NCI-H2171 treated with DMSO at 0.1 percent for 48 hours (cell line): ENCODE measurements at places on chromosomes 16 and 17.

DNA sequence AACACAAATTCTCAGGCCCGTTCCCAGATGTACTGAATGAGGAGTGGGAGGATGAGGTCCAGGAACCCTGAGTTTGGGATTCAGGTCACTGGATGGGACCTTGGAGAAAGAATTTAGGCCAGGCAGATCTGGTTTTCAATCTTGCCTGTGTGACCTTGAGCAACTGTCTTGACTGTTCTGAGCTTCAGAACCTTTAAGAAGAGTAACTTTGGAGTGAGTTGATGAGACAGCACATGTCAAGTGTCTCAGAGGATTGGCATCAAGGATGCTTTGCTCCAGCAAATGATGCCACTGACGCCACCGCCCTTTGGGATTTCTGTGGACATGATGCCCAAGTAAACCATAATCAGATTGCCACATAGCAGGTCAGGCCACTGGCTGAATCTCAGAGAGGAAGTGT is 56.2 kb upstream of the DNAJA2 start:
- DNase-seq, result no peak

GRCh38 chr16:27811881-27812280 is 251.6 kb downstream of the GSG1L start:
- no peak for DNase-seq

DNA sequence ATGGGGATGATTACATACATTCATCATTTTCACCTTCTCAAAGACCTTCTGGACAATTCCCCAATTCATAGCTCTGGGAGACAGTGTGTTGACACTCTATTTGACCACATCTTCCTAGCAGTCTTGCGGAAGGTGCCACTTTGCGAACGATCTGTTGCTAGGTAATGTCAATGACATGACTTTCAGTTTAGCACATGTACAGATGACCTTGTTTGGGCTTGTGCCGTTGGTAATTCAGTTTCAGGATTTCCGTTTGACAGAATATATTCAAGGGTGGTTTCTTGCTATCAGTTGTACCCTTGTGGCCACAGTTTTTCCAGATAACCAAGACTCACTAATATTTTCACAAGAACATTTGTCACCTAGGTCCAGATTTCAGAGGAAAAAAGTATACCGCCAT is 478.2 kb downstream of the WWOX start:
- no peak for DNase-seq

DNA sequence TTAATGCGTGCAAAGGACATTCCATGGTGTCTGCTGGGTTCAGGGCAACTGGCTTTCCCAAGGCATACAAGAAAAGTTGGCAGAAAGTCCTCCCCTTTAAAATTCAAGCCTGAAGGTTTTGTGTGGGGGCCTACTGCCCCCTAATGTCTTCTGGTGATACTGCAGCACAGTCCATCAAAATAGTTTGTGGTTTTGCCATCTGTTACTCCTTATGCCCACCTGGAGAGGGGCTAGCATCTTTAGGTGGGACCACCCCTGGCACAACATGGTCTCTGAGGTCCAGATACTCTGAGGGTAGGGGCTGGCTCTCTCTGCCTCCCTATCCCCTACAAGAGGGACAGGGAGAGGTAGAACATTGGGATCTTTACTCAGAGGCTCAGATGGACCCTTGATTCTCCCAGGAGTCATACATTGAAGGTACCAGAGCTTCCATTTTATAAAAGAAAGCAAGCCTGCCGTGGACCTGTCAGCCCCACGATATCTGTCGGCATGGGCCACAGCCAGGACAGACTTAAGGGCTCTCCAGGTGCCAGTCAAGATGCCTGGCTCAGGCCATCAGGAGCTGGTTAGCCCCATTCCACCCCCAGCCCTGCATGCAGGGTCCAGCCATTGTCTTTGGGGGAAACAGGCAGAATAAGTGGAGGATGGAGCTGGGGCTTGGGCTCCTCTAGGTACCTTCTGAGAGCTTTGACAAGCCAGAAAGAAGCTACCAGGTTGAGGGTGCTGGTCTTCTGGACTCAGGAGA is 6.3 kb downstream of the ESRP2 start:
- peak; percentile 76 for DNase-seq

- no peak for DNase-seq
These were observed 395.7 kb upstream of the ASIC2 start for GRCh38 chr17:33688771-33689170.

- no peak for DNase-seq
These were observed 7.9 kb upstream of the SLFN14 start for GRCh38 chr17:35568561-35568960.

DNA sequence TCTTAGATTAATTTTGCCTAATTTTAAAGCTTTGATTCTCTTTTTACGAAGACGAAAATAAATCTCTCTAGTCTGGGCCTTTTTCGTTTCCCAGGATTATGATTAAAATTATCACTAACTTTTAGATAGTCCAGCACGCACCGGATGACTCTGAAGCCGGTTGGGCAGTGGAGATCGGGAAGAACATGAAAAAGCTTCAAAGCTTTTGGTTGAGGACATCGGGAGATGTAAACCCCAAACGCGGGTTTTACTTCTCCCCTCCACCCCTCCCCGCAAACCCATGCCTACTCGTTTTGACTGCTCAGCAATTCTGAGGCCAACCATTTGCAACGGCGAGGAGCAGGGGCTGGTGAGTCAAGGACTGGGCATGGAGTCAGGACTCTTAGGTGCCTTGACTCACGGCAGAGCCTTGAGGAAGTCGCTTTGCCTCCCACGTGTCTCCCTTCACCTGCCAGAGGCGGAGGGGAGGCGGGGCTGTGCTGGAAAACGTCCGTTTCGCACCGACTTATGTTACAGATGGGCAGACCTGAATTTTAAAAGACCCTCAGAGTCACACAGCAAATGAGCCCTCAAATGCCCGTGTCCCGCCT is 989 bp upstream of the DUSP14 start:
- DNase-seq, result peak; percentile 68

DNA sequence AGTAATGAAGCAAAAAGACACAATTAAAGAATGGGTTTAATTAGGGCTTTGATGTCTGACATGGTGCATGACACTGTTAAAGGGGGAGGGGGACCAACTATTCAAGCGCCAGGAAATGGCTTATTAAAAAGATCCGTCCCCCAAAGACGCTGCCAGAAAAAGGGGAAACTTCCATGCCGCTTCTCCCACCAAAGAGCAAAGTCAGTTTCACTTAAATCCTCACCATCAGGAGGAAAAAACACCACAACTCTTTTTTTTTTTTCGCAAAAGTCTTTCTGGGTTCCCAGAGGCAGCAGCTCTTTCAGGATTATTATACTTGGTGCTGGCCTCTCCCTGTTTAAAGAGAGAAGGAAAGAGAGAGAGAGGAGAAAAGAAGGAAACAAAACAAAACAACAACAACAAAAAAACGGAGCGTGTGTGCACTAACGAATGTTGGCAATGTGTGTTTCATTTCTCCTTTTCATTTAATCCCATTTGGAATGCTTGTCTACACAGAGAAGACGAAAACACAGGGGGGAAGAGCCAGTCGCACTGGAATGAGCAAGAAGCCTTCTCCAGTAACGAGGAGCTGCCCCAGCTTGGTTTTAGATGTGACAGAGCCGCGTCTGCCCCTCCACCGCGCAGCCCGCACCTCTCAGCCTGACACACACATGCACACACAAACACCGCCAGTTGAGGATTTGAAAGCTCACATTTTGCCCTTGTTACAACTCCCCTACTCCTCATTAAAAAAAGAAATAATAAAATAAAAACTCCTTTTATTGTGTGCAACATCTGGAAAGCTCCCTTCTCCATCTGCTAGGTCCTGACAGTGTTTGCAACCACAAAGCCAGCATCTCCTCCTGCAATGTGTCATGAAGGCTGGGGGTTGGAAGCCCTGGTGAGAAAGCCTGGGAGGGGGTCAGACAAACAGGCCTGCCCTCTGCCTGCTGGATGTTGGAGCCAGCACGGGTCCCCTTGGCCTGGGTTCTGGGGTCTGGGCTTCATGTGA is 32.7 kb upstream of the AXIN2 start:
- peak; percentile 25 for DNase-seq

- no peak for DNase-seq
These were observed 96.9 kb downstream of the KATNIP start for GRCh38 chr16:27646806-27647205.

DNA sequence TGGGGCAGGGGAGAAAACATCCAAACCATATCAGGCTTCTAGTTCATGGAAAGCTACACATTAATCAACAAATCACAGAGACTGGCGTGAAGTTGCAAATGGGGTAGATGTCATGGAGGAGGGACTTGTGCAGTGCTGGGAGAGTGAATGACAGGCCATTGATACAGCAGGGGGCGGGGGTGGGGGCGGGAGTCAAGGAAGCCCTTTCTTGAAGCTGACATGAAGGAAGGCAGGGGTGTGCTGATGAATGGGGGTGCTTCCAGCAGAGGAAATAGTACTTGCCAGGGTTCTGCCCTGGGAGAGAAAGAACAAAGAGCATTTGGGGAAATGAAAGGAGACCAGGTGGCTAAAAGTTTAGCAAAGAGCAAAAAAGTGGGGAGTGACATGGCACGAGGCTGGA is 269.9 kb downstream of the SHISA9 start:
- no peak for DNase-seq

GRCh38 chr16:67088551-67088950 is 21.2 kb upstream of the PHAF1 start:
- no peak for DNase-seq
